Dorsolateral prefrontal cortex (tissue), 122 donors: ENCODE measurements at places on chromosomes 4 and X.
A peak's percentile ranks its signal among the peaks of the same experiment; 100 is the strongest.

DNA sequence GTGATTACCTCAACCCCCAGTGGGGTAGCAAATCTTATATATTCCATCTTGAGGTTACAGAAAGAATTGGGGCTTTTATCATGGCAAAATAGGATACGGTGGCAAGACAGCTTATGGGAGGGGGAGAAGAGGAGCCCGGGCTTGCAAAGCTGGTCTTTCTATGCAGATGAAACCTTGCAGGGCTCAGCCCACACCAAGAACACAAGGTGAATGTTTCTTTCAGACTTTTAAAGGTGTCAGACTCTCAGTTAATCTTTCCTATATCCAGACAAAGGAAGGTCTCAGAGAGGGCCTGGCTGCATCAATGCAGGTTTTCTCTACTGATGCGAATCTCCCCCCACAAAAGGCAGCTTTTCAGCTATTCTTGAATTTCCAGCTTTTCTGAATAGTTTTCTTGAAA is 59.9 kb upstream of the WDR17 start:
- DNase-seq = no peak

GRCh38 chrX:38156838-38157237 is 63.8 kb downstream of the SRPX start:
- no peak for DNase-seq

GRCh38 chrX:26586570-26586969 is 370.6 kb downstream of the MAGEB5 start:
- DNase-seq = no peak

DNA sequence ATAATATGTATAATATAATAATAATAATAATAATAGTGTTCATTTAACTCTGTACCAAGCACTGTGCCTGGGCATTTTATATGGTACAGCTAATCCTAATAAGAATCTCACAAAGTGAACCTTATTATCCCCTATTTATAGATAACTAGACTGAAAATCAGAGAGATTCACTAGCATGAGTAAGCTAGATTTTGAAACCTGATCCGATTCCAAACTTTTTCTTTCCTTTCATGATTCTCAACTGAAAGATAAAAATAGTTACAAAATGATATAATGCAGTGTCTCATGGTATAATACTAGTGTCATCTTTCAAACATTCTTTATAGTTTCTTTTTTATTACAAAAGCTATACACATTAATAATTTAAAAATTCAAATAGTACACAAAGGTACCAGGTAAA is 55.9 kb upstream of the RNF128 start:
- no peak for DNase-seq

- peak; percentile 57 for DNase-seq
These were observed 78.7 kb upstream of the DCLK2 start for GRCh38 chr4:149999485-150000074.
